ENCODE measurements at places on chromosomes 12 and 14.
A peak's percentile ranks its signal among the peaks of the same experiment; 100 is the strongest.

DNA sequence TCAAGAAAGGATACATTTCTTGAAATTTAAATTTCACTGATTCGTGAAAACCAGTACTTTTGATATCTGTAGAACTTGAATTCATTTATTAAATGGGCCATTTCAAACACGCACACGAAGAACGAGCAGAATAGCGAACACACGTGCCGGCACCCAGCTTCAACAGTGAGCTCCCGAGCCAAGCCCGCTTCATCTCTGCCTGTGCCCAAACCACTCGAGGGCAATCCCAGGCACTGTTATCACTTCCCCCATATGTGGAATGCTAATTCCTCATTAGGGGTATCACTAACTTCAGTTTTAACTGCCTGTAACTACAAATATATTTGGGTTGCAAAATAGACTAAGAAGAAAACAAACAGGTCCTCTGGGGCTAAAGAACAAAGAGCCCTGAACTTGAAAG is 48.0 kb downstream of the AMN start:
- DNase-seq, result no peak

- DNase-seq, result no peak
Observed at GRCh38 chr14:37237094-37237493, 39.4 kb downstream of the MIPOL1 start.

DNA sequence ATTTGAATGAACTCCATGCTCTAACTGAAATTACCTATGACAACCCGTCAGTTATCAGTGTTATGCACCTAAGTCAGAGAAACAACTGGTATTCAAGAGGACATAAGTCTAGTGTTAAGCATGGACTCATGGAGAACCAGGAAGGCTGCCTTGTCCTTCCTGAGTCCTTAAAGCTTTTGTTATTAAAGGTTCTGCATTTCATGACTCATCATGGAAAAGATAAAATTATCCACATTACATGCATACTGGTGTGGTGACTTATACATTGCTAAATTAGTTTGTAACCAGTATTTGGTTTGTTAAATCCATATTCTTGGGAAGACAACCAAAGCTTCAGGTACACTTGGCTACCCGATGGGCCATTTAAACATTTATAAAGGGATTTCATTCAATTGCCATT is 6.5 kb upstream of the OR4E1 start:
- DNase-seq, result no peak

DNA sequence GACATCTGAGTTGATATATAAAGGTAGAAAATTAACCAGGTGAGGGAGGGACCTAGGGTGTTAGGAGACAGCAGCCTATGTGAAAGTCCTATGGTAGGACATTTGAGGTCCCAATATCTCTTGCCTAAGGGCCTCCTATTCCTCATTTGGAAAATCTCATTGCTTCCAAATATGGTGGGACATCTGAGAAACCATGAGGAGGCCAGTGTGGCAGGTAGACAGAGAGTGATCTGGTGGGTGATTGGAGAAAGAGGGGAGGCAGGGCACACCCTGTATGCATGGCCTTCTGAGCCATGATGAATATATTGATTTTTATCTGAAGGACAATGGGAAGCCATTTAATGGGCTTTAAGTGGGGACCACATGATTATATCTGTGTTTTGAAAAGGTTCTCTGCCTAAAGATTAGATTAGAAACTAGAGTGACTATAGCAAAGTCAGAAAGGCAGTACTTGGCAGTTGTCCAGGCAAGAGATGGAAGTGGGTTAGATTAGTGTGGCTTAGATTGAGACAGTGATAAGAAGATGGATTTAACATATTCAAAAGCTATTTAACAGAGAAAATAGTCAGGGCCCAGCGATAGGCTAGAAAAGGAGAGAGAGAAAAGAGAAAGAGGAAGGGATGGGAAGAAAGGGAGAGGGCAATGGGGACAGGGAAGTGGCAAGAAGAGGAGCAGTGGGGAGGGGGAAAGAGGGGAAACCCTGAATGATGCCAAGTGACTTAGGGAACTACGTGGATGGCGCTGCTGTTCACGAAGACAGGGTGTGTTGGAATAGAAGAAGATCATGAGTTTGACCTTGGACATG is 237.2 kb upstream of the SRRM4 start:
- DNase-seq, result no peak

GRCh38 chr14:105324871-105325270 is 10.3 kb downstream of the PACS2 start:
- DNase-seq, result no peak

- DNase-seq, result no peak
Observed at GRCh38 chr12:67710582-67710981, 62.0 kb downstream of the DYRK2 start.

DNA sequence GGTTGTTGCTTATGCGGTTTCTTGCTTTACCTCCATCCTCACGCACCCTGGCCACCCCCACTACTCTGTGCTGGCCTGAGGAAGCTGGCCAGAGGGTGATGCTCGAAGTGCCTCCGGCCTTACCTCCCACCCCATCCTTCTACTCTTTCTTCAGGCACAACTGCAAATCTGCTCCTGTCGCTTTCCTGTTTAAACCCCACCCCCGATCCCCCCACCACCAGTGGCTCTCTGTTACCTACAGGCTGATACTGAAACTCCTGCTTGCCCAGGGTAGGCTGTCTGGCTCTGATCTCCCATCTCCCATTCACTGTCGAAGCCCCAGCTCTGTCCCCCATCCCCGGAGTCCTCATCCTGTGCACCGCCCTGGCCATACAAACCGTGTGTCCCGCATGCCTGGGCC is 111.5 kb downstream of the PRMT8 start:
- DNase-seq, result no peak

DNA sequence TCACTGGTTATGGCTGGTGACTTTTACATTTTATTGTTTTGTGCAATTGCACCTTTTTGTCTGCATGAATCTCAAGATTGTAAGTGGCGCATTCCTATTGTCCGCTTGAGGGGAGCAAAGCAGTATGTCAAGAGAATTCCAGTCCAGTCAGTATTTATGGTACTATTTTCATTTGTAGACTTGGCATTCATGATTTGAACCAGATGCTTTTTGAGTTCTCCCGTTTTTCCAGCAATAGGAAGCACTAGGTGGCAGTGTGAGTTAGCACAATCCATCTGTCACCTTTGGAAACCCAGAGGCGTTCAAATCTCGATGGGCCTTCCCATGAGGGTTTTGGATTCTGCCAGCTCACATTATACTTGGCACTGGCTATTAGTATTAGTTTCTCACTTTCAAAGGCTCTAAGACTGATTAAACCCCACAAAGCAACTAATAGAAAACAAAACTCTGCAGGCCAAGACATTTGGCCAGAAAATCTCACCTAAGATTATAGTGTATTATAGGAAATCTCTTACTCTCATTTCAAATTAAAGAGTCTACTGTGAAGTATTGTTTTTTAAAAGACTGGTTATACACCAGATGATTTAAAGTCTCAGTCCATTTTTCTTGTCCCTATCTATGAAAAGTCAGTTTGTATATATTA is 2.2 kb downstream of the DACT1 start:
- DNase-seq, result peak; percentile 80

- DNase-seq, result peak; percentile 78
Observed at GRCh38 chr12:11719678-11720099, 70.2 kb downstream of the ETV6 start.

GRCh38 chr12:46461459-46461858 is 88.9 kb upstream of the SLC38A2 start:
- no peak for DNase-seq

DNA sequence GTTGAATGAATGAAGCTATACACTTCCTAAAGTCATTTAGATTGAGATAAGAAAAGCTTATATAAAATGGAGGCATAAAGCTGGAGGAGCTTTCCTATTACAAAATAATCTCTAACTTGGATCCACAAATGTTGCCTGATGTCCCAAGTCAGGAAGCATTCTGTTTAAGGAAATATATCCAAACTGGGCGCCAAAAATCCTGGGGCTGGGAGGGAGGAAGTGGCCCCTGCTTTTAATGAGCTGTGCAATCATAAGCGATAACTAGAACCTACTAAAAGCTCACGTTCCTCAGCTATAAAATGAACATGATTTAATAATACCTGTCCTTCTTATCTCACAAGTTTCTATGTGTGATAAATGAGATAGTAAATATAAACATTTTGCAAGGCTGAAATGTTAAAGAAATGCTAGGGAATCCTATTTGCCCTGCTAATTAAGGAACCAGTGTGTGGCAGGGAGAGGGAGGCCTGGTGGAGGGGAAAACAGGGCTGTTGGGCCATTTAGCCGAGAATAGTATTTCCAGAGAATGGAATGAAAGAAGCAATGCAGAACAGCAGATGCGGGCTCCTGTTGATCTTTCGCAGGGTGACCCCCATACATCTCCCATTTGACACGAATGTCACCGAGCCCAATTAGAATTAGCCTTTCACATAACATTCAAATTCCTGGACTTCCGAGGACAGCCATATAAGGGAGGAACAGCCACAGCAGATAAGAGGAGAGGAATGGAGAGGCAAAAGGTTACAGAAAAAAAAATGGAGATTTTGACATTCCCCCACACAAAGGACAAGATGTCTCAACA is 25.9 kb downstream of the DUSP6 start:
- no peak for DNase-seq

DNA sequence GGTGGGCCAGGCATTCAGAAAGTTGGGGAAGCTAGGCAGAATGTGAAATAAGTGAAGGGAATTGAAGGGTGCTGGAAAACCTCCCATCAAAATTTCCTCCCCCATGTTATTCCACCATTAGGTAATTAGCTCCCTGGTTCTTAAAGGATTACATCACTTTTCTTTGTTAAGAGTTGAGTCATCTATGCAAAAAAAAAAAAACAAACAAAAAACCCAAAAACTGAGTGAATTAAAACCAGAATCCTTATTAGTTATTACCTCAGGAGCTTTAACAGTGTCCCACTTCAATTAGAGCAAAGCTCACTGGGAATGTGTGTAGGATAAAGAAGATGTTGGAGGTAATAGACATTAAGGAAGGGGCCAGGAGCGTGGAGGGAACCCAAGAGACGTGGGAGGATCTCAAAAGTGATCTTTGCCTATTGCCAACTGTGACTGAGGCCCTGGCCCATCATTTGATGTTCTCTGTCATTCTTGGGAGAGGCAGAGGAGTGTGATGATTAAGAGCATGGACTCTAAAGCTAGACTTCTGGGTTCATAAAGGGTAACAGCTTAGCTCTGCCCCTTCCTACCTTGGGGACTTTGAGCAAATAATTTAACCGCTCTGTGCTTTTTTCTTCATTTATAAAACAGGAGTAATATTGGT is 364.7 kb downstream of the APAF1 start:
- DNase-seq, result no peak

Data from fibroblast of skin of left biceps (primary cell).